Epithelial cell of alveolus of lung (primary cell): ENCODE measurements at places on chromosomes 1 and 21. TPM values are rescaled to one million over a fixed set of nuclear protein-coding genes. Genes with fewer than 3 reads are reported as not detected.

Gene KCNJ10
- not detected in 2 replicates for total RNA-seq

Gene LCE3D
- not detected in 2 replicates for total RNA-seq

Gene THEM5
- not detected in 2 replicates for total RNA-seq

Gene KCNE1
- total RNA-seq, result not detected in 2 replicates

Gene TP53BP2
- total RNA-seq, result 21.9 and 38.5 TPM in 2 replicates

Gene SLC45A1
- total RNA-seq, result 4.3 and 7.2 TPM in 2 replicates

Gene RNU5D-1
- not detected in 2 replicates for total RNA-seq

Gene CCDC27
- total RNA-seq, result not detected in 2 replicates

Gene ARHGEF16
- total RNA-seq, result 0.08 and 1.2 TPM in 2 replicates

Gene IL24
- 0.13 and 0.80 TPM in 2 replicates for total RNA-seq

Gene HES3
- not detected in 2 replicates for total RNA-seq

Gene VTCN1
- total RNA-seq, result not detected in 2 replicates

Gene FNDC5
- 0.13 and 0.24 TPM in 2 replicates for total RNA-seq

Gene HHAT
- total RNA-seq, result 0.24 and 3.1 TPM in 2 replicates

Gene OR2T33
- not detected in 2 replicates for total RNA-seq

Gene KCNT2
- total RNA-seq, result 3.1 and 4.8 TPM in 2 replicates

Gene SPRR1A
- total RNA-seq, result not detected in 2 replicates

Gene GBP4
- total RNA-seq, result 1.0 TPM in 1 of 2 replicates, not detected in the other

Gene EPHA2
- 14.9 and 52.8 TPM in 2 replicates for total RNA-seq
